ENCODE measurements at places on chromosomes 12 and 14. TPM values are rescaled to one million over a fixed set of nuclear protein-coding genes. Genes with fewer than 3 reads are reported as not detected.

The CHURC1 gene
- 41.0 TPM for polyA plus RNA-seq

DNA sequence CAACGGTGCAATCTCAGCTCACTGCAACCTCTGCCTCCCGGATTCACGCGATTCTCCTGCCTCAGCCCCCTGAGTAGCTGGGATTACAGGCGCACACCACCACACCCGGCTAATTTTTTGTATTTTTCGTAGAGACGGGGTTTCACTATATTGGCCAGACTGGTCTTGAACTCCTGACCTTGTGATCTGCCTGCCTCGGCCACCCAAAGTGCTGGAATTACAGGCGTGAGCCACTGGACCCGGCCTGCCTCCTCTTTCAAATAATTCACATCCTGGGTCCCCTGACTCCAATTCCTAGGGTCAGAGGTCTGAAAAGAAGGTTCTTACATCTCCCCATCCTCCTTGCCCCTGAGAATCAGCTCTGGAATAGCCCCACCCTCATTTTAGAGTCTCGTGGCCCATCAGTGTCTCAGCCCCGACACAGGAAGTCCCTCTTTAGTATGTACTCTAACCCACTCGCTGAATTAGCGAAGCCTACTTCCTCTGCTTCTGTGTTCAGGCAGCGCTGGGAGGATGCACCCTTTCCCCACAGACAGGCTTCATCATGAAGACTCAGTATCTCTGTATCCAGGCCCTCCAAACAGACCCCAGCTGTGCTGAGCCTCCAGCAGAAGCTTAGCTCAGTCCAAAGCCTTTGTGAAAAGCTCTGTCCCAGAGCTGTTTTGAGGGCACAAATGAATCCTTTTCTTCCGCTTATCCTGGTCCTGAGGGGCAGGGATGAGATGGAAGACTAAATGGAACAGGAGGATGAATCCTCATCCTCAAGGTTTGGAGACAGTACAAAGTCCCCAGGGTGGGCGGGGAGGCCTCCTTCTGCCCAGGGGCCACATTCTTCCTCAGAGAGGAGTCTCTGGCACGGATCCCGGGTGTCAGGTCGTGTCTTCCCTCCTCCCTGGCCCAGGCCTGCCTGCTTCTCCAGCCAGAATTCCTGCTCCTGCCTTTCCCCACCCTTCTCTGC lies 3.5 kb downstream of the LPAR5 start:
- no peaks in the 10 kb centered on the region for H3K27me3 ChIP-seq
- no peak overlapping the region for H3K4me3 ChIP-seq
- DNase-seq, result no peak
- no peaks in the 10 kb centered on the region for H3K4me1 ChIP-seq

- H3K4me3 ChIP-seq, result no peak overlapping the region
- no peak overlapping the region for H3K27ac ChIP-seq
- H3K27me3 ChIP-seq, result no peaks in the 10 kb centered on the region
- DNase-seq, result no peak
These were observed 21.5 kb downstream of the EFCAB11 start for GRCh38 chr14:89933002-89933401.

The P2RX2 gene
- 0.37 TPM for polyA plus RNA-seq

DNA sequence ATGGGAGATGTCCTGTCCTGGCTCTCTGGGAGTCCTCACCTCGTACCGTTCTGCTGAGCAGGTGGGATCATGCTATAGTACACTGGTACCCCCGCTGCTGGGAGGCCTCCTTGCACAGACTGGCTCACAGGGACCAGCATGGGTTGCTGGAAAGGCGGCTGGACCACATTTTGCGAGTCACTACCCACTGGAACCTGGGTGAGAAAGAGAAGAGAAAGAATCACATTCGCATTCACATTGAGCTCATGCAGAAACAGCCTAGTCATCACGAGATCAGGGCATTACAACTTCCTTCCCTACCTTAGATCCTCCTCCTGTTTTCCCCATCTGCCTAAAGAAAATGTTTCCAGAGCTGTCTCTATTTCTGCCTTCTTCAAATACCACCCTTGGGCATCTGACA lies 17.3 kb upstream of the STAC3 start:
- no peaks in the 10 kb centered on the region for H3K4me1 ChIP-seq
- H3K4me3 ChIP-seq, result no peak overlapping the region
- no peak for DNase-seq
- H3K36me3 ChIP-seq, result peaks cover 38% of the 10 kb centered on the region
- H3K27ac ChIP-seq, result no peak overlapping the region

GRCh38 chr12:1073652-1074051 lies 82.6 kb downstream of the ERC1 start:
- no peak for DNase-seq
- H3K36me3 ChIP-seq, result no peaks in the 10 kb centered on the region
- H3K4me1 ChIP-seq, result peaks cover 5% of the 10 kb centered on the region
- H3K4me3 ChIP-seq, result no peak overlapping the region

The DDX51 gene
- 10.3 TPM for polyA plus RNA-seq

GRCh38 chr14:23650506-23650905 lies 14.3 kb downstream of the DHRS2 start:
- H3K36me3 ChIP-seq, result no peaks in the 10 kb centered on the region
- no peaks in the 10 kb centered on the region for H3K4me1 ChIP-seq
- no peak for DNase-seq
- H3K4me3 ChIP-seq, result no peak overlapping the region

All from kidney (tissue), 22 donors.